Right hindlimb (tissue), 1 donor: ENCODE measurements at places on chromosomes 7 and 10.

GRCh38 chr10:96794836-96795733 is 37.0 kb upstream of the LCOR start:
- DNase-seq, result no peak

- DNase-seq, result no peak
These were observed 150.6 kb upstream of the PCBD1 start for GRCh38 chr10:71038921-71039320.

DNA sequence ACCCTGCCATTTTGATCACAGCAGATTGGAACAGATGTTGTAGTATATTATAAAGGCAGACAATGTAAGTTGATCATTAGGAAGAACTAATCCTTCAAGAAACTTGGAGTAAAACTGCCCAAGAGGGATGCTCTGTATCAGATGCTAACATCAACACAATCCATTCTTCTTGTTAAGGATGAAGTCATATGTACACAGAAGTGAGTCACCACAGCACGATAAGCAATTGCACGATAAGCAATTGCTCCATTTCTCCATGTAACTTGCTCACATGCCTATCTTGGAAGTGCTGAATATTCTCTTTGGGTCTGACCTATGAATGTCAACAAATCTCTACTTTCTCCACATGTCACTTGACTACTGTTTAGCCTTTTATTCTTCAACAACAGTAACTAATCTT is 41.5 kb upstream of the DMTF1 start:
- no peak for DNase-seq

DNA sequence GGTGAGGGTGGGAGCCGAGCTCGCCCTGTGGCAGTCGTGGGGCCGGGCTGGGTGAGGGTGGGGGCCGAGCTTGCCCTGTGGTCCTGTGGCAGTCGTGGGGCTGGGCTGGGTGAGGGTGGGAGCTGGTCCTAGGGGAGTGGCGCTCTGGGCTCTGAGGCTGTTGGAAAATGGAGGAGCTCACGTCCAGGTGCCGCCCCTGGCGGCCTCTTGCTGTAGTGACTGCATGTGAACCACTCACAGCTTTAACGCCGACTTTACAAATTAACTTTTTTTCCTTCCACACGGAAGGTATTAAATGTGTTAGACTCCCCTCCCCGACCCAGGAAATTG is 312.6 kb downstream of the WDR37 start:
- no peak for DNase-seq
